Caco-2 (cell line): ENCODE measurements at places on chromosomes 5 and 9. TPM values are rescaled to one million over a fixed set of nuclear protein-coding genes. Genes with fewer than 3 reads are reported as not detected.

MIER3 gene
- total RNA-seq, result 52.7 and 54.0 TPM in 2 replicates

- no peak for DNase-seq
Observed at GRCh38 chr9:85884256-85884655, 56.7 kb upstream of the NAA35 start.

DNA sequence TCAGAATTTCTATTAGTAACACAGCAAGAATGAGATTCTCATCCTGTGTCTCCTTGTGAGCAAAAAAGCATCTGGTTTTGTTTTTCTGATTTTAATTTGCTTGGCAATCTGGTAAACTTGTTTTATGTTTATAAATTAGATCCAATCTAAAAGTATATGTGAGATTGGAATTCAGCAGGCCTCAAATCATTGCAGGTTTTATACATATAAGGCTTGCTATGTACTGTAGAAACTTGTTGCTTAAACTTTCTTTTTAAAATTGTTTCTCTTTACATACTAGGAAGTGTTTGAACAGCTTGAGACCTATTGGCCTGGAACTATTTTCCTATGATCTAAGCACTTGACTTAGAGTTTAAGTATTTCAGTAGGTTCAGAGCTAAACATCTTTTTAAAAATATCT lies 1037.8 kb downstream of the NR2F1-AS1 start:
- no peak for DNase-seq

GRCh38 chr5:64612344-64612961 lies 77.8 kb upstream of the SHISAL2B start:
- no peak for DNase-seq

NUTM2F gene
- total RNA-seq, result not detected in 2 replicates

DNA sequence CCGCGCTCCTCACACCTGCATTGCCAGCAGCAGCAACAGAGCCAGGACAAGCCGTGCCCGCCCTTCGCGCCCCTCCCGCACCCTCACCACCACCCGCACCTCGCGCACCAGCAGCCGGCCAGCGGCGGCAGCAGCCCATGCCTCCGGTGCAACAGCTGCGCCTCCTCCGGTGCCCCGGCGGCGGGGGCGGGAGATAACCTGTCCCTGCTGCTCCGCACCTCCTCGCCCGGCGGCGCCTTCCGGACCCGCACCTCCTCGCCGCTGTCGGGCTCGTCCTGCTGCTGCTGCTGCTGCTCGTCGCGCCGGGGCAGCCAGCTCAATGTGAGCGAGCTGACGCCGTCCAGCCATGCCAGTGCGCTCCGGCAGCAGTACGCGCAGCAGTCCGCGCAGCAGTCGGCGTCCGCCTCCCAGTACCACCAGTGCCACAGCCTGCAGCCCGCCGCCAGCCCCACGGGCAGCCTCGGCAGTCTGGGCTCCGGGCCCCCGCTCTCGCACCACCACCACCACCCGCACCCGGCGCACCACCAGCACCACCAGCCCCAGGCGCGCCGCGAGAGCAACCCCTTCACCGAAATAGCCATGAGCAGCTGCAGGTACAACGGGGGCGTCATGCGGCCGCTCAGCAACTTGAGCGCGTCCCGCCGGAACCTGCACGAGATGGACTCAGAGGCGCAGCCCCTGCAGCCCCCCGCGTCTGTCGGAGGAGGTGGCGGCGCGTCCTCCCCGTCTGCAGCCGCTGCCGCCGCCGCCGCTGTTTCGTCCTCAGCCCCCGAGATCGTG lies 517 bp downstream of the KCNN2 start:
- no peak for DNase-seq

NDST1 gene
- 106 and 110 TPM in 2 replicates for total RNA-seq

DNA sequence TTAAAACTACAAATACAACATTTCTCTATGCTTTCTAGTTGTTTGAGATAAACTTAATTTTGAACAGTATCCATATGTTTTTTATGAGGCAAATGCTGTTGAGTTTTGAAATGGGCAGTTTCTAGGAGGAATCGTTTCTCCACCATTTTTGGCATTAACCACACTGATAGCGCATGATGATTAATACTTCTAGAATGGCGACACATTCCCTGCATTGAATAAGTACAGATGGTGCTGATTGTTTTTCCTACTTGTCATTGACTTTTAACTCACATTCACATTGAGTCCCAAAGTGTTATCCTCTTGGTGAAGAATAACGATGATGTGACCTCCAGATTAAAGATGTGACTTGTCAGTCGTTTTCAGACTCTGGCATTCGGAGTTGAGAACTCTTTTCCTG lies 6.5 kb upstream of the CCDC192 start:
- no peak for DNase-seq
